ENCODE measurements at places on chromosomes 2 and 18. TPM values are rescaled to one million over a fixed set of nuclear protein-coding genes. Genes with fewer than 3 reads are reported as not detected.

DNA sequence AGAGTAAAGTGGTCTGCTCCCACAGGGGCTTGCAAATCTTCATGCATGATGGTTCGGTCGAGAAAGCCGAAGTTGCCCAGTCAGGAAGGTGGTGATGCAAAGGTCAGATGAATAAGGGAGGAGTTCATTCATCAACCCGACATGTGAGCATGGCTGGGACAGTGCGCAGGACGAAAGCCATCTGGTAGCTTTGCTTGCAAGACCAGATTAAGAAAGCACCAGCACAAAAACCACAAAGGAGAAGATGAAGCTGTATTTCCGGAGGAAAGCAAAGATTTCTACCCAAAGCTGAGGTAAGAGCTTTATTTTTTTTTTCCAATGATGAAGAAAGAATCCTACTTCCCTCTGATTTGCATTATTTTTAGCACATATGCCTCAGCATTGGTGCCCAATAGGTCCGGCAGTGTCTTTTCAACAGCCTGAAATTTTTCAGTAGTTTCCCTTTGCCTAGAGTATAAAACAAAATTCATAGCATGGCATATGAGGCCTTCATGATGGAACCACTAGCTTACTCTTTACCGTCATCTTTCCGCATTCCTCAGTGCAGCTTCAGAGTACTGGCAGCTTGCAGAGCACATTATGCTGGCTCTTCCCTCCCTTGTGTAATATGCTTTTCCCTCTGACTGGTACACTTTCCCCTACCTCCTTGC, 112.0 kb upstream of the THOC1 start:
- no peak for DNase-seq

- DNase-seq: no peak
These were observed 14.1 kb upstream of the KLF11 start for GRCh38 chr2:10028988-10029874.

The ACVR1C gene
- 12.1 TPM for total RNA-seq

DNA sequence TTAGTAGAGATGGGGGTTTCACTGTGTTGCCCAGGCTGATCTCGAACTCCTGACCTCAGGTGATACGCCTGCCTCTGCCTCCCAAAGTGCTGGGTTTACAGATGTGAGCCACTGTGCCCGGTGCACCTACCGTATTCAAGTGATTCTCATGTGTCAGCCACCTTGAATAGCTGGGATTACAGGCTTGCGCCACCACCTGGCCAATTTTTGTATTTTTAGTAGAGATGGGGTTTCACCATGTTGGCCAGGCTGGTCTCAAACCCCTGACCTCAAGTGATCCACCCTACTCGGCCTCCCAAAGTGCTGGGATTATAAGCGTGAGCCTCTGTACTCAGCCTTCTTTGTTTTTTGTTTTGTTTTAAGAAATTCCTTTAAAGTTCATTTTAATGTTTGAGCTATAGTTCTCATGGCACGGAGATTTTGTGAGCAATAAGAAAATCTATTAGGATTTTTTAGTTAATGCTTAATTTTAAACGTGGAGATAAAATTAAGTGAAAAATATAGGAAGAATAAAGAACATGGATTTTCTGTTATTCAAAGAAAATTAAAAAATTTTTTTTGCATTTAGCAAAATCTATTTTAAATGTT, 242.6 kb downstream of the PHLPP1 start:
- no peak for DNase-seq

- no peak for DNase-seq
These were observed 21.3 kb upstream of the MAPRE2 start for GRCh38 chr18:35019933-35020332.

The POU3F3 gene
- total RNA-seq: 57.9 TPM

DNA sequence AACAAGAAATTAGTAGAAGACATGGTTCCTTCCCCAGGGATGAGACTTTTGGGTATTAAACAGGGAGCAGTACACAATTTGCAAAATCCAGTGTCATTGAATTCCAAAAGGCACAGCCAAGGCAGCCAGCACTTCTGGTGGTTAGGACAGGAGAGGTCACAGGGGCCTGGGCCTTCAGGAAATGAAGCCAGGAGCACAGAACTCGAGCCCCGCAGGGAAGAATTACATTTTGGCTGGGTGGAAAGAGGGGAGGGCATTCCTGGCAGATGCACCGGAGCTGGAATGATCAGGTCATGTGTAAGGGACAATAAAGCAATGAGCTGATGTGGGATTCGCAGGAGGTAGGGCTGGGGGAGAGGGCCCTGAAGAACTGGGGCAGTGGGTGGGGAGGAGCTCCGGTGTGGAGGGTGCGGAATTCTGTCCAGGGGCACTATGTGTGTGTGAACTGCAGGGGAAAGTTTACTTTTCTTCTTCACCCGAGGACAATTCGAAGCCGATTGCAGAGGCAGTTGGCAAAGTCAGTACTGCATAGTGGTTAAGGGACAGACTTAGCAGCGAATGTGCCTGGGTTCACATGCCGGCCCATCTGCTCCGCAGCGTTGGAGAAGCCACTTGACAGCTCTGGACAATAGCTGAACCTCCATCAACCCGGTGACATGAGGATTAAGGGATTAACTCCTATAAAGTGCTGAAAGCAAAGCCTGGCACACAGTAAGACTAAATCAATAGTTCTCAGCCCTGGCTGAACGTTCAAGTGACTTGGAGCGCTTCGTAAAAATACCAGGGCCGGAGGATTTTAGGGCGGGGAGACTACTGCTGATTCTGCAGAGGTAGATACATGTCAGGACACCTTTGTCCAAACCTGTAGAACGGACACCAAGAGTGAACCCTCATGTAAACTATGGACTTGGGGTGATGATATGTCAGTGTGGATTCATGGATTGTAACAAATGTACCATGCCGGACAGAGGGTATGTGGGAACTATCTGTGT, 36.4 kb downstream of the ALPK2 start:
- no peak for DNase-seq

DNA sequence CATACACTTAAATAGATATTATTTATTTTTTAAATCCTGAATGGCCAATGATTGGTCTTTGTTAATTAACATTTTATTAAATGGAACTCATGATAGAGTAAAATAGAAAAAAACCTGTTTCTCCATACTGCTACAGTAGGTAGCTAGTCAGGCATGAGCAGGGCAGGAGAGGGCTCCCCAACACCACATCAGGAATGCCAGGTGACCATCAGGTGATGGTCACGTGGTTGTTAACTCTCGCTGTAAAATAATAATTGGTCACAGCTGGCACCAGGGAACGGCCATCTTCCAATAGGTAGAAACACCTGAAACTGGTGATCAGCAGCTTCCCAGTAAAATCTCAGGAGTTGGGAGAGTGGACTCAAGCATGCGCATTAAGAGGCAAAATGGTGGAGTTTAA, 172.2 kb downstream of the MEIS1 start:
- DNase-seq: no peak

The NAT8 gene
- not detected for total RNA-seq

- no peak for DNase-seq
These were observed 61.4 kb downstream of the GREB1L start for GRCh38 chr18:21303445-21303844.

GRCh38 chr2:43098539-43098938, 127.9 kb downstream of the ZFP36L2 start:
- DNase-seq: no peak

The VSNL1 gene
- total RNA-seq: 768 TPM

DNA sequence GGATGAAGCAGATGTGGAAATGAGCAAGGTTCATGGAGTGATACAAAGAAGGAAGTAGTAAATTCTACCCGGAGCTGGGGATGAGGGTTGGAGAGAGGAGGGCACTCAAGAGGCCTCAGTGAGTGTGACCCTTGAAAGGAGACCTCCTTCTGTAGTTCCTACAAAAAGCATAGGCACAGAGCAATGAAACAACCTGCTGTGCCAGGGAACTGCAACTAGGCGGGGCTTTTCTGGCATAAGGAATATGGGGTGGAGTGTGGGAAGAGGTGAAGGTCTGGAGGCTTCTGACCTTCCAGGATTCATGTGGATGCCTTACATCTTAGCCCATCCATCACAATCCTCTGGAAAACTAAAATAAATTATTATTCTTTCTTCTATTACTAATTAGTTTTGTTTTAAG, 25.5 kb upstream of the PGAP1 start:
- DNase-seq: no peak

DNA sequence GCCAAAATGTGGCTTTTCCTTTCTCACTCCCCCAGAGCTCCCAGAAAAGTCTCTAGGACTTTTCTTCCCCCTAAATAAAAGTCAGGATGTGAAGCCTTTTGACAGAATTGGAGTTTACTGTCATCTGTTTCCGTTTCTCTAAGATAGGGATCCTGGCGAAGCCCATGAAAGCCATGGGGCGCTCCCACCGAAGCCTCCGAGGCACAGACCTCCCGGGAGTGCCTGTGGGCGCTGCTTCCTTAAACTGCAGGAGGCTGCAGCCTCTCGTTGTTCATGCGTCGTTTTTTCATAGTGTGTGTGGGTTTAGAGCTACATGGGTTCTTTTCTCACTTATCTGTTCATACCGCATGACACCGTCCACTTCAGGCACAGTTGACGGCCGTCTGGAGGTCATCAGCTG, 56.8 kb downstream of the ASAP2 start:
- DNase-seq: no peak

- DNase-seq: no peak
These were observed 53.6 kb upstream of the CAB39 start for GRCh38 chr2:230658877-230659652.

The GULP1 gene
- 23.6 TPM for total RNA-seq

- peak; percentile 52 for DNase-seq
These were observed 85.3 kb downstream of the CDC42EP3 start for GRCh38 chr2:37585982-37586621.

- DNase-seq: no peak
These were observed 318.5 kb upstream of the MC4R start for GRCh38 chr18:60691061-60691460.
